ENCODE measurements at places on chromosomes 2 and 18.

DNA sequence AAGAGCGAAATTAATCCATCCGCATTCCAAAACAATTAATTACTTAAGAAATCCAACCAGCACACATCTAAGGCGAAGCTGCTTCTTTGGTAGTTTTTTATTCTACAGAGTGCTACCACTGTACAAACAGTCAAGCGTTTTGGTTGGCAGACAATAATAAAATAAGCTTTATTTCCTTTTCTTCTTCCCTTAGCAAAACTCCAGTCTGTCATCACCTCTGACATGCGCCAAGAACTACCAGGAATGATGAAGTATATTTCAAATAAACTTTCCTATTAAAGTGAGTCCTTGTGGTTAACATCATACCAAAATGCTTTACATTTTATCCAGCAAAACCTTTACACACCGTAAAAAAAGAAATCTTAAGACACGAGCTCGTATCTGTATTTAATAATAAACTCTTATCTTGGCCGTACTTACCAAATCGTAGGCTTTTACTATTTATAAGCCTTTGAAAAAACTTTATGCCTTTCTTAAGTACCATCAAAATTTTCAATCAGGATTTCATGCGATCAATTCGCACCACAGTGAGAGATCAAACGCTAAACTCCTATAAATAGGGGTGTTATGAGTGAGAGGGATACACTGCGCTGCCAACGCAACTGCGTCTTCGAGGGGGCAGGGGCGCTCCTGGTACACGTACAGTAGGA is 1.3 kb downstream of the ATL2 start:
- DNase-seq = no peak

DNA sequence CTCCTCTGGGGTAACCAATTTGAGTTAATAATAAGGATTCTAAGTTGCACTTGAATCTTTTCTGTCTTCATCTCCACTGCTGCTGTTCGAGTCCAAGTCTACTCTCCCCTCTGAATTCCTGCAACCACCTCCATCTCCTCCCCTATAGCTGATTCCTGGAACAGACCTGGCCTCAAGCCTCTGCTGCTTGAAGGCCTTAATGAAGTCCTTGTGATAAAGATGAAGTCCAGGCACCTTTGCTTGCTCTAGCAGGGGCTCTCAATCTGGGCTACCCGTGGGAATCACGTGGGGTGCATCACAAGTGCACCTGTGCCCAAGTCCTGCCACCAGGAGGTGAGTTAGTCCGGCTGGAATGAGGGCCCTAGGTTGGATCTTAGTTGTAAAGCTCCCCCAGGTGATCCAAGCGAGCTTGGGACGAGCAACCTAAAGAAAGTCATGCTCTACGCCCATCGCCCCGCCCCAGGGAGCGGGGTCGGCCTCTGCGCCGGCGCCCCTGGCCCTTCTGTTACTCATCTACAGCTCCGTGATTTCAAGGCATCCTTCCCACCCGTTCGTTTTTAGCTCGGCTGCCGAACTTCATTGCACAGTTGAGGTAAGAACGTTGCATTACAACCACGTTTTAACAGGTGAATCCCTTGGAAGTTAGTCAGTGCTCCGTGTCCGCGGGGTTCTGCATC is 905 bp upstream of the IAH1 start:
- DNase-seq = peak; percentile 14

GRCh38 chr2:88187038-88187676 is 17.0 kb downstream of the THNSL2 start:
- no peak for DNase-seq

DNA sequence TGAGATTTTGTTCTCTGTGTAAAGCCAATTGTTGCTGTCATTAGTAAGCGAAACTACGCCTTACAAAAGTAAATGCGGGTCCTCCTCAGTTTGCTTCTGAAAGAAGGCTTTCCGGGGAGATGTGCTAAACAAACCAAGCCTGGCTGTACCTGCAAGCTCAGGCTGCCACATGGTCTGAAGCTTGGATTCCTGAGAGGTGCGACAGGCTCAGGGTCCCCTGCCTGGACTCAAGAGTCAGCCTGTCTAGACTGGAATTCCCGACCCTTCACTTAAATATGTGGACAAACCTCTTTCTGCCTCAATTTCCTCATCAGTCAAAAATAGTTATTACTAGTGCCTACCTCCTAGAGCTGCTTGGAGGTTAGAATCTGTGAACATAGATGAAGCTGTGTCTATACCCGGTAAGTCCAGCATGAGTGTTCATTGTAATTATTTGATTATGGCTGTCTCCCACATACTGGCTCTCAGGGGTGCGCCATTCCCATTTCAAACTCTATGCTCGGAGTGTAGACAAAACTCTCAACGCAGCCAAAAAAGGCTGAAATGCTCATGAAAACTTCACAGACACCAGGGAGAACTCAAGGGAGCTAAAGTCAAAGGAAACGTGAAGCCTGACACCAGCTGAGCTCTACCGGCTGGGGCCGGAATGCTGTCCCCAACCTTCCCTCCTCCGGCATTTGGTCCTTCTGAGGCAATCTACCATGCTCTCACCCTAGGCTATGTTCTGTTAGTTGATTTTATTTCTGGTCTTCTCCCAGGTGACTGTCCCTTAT is 31.4 kb downstream of the SOWAHC start:
- DNase-seq = no peak

GRCh38 chr2:146451972-146452371 is 1392.9 kb upstream of the ACVR2A start:
- no peak for DNase-seq

- DNase-seq = no peak
These were observed 32.0 kb downstream of the CTAGE1 start for GRCh38 chr18:22385718-22386117.

DNA sequence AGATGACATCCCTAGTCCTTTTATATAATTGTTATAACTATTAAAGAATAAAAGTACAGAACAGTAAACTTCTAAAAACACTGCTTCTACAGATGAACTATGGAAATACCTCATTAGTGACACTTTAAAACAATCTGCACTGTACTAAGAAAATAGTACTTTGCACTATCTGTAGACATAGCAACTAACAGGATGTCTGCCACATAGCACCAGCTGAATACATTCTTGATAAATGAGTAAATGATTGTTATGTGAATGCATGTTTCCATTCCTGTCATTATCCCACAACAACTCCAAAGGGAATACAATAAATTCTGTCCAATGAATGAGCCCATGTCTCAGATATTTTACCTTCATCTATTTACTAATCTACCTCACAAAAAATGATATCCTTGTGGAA is 115.3 kb upstream of the SLC35G4 start:
- DNase-seq = no peak

Data from activated T-helper 1 cell treated with anti-CD3 and anti-CD28 coated beads, Interleukin-2, amount 50 U/mL, for 16 hours (primary cell).